Activated T-helper 1 cell treated with anti-CD3 and anti-CD28 coated beads, Interleukin-2, amount 50 U/mL, for 16 hours (primary cell): ENCODE measurements at places on chromosomes 2 and 18.

GRCh38 chr2:85668009-85668856 lies at the start of gene SFTPB:
Gene SFTPB (minus strand): TSS chr2:85668199. CDS start chr2:85668183, 16 bp downstream.
- DNase-seq: no peak

- DNase-seq: no peak
Measured at GRCh38 chr18:10580215-10580614, 54.4 kb downstream of the NAPG start.

DNA sequence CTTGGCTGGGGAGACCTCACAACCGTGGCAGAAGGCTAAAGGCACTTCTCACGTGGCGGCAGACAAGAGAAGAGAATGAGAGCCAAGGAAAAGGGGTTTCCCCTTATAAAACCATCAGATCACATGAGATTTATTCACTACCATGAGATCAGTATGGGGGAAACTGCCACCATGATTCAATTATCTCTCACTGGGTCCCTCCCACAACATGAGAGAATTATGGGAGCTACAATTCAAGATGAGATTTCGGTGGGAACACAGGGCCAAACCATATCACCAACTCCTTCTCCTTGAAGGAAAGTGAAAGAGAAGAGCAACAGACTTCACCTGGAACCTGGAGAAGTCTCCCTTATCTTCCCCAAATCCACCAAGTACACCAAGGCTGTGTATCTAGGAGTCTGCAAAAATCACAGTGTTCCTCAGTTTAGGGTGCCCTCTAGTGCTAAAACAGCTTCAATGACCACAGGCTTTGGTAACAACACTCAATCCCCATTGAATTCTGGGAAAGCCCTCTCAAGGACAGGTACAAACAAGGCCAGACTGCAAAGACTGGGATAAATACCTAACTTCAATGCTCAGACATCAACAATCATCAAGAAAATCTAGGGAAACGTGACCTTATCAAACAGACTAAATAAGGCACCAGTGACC lies 148.8 kb upstream of the SRD5A2 start:
- no peak for DNase-seq

GRCh38 chr2:20381457-20381856 lies 30.8 kb upstream of the PUM2 start:
- no peak for DNase-seq

DNA sequence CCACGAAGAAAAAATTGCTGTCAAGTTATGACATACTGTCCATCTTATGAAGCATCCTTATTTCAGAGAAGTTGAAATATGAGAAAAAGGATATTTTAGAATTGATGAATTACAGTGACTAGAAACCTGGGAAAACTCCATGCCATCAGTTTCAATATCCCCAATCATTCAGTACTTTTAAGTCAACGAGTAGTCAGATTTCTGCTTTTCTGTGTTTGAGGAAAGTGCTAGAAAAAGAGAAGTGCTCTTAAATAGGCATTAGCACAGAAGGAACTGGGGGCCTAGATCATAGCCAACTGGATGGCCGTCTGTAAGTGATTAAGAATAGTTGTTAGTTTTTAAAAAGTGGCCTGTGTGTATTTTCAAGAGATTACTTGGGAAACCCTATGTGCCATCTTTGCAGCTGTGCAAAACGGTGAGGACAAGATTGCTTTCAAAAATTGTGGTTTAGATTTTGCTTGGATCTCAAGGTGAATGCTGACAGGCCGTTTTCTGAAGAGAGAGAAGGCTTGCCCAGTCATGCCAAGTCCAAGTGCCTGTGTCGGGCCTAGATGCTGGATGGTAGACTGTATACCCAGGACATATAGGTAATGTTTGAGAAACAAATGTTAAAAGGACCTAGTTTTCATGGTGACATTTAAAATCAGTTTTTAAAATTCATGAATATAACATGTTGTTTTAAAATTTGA lies 5.1 kb downstream of the NEDD4L start:
- no peak for DNase-seq

DNA sequence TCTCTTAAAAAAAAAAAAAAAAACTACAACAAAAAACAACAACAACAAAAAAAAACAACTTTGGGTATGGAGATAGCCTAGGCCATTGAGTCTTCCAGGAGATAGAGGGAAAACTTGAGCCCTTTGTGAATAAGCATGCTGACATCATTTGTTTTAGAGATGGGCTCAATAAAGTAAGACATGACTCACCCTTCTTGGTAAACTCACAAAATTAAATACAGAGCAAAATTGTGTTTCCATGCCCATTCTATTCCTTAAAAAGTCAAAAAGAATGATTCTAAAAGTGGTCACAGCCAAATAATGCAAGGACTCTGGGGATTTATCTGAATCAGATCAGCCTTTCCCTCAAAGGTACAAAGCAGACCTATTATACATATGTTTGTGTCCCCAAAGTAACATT lies 117.4 kb downstream of the ETAA1 start:
- DNase-seq: no peak

DNA sequence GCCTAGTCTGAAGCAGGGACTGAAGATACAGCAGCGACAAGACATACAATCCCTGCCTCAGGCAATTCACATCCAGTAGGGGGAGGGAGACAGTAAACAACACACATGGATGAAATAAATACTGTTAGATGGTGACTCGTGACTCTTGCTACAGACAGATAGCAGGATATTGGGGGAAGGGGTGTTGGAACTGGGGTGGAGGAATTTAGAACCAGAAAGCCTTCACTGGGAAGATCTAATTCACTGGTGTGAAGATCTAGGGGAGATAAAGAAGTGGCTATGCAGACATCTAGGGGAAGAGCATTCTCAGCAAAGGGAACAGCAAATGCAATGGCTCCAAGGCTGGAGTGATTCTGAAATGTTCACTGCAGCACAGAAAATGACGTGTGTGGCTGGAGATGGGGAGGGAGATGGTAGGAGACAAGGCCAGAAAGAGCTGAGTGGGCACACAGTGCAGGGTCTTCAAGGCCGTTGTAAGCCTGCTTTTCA lies 52.6 kb upstream of the TMEM163 start:
- DNase-seq: no peak

DNA sequence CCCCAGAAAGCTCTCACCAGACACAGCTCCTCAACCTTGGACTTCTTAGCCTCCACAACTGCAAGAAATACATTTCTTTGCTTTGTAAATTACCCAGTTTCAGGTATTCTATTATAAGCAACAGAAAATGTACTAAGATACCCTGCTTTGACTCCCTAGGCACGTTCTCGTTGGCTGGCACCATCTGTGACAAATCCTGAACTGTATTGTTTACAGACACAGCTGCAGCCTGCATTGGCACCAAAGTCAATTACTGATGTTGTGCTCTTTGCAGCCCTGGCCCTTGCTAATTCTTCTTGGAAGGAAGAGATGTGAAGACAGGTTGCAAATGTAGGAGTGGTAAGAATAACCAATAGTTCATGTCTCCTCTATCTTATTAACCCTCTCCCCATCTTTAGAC lies 72.7 kb upstream of the FAM136A start:
- DNase-seq: no peak

DNA sequence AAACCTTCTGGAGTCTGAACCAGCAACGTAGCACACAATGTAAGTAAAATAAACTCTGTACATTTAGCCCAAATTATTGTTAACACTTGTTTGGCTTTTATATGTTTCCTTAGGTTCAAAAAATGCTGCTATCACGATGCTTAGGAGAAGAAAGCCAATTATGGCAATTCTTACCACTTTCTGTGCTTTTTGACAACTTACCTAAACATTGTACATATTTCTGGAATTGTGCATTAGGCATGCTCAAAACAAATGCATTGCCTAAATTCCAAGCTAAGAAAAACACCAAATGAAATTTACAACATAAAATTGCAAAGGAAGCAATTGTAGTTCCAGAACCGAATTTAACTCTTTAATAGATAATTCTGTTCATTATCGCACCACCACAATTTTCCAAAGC lies 585.6 kb upstream of the DSEL start:
- DNase-seq: no peak

DNA sequence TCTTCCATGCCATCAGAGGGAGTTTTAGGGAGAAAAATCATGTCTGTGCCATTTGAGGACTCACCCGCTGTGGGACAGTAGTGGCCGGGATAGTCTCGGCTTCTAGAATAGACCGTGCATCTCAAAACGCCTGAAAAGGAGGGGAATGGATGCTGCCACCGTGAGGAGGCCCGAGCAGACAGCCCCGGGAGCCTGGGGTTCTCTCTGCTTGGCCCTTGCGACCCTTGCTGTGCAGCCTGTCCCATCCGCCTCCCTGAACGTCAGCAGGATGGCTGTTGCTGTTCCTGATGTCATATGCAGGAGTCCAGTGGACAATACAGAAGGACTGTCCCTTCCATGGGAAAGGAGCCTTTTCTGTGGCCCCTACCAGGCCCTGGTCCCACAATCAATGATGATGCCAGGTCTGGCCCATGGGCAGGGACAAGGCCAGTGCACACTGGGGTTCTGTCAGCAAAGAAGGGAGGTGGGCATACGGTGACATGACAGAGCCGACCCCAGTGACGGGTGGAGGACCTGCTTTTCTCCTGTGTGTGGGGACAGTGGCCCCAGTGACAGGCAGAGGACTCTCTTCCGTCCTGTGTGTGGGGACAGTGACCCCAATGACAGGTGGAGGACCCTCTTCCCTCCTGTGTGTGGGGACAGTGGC lies 58.8 kb downstream of the ACKR3 start:
- no peak for DNase-seq

- no peak for DNase-seq
Measured at GRCh38 chr2:73925033-73925704, 1.5 kb upstream of the DGUOK start.

DNA sequence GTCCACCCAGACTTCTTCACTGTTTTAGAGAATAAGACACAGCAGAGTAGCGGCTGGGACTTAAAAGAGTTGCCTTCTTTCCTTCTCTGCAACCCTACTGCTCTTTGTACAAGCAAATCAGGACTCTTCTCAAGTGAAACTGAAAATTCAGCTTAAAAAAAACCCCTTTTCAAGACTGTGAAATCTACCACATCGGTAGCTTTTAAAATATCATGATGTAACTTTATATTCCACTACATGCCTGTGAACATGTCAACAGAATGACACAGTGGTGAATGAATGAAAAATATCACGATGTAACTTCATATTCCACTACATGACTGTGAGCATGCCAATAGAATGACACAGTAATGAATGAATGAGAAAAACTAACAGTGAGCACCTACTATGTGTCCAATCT lies 53.4 kb downstream of the TCF4 start:
- no peak for DNase-seq

- DNase-seq: no peak
Measured at GRCh38 chr2:17171446-17172049, 346.7 kb downstream of the RAD51AP2 start.

- no peak for DNase-seq
Measured at GRCh38 chr18:32299484-32299883, 109.6 kb downstream of the MEP1B start.

DNA sequence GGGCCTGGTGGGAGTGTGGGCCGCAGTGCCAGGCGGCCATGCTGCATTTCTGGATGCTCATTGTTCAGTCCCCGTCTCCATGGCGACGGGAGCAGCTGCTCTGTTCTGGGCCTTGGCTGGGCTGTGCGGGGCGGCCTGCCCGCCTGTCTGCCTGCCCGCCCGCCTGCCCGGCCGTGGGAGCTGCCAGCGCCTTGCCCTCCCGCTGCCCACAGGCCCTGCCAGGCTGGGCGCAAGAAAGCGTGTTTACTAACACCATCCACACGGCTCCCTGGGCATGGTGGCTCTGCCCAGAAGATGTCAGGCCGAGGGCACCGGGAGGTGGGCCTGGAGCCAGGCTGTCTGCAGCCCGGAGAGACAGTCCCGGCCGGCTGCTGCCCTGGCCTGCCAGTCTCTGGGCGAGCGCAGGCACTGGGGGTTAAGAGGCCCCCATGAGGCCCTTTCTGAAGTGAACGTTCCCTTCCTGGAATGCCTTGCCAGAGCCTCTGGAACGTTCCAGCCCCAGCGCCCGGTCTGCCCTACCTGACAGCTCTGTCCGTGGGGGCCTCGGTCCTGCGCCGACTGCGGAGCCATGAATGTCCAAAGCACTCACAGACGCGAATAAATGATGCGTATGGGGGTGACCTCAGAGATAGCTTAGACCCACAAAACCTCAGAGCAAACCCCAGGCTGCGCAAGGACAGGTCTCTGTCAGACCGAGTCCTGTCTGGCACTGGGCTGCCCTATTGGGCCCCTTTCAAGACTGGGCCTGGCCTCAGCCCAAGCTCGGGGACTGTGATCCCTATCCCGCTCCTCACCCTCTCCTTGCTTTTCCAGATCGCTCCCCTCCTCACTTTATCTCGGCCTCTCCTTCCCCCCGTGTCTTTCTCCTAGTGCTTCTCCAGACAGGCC lies 44.3 kb downstream of the MYCN start:
- DNase-seq: no peak

- DNase-seq: no peak
Measured at GRCh38 chr2:229269941-229270340, 1.1 kb downstream of the PID1 start.
